ENCODE measurements at places on chromosomes 16 and 17.

DNA sequence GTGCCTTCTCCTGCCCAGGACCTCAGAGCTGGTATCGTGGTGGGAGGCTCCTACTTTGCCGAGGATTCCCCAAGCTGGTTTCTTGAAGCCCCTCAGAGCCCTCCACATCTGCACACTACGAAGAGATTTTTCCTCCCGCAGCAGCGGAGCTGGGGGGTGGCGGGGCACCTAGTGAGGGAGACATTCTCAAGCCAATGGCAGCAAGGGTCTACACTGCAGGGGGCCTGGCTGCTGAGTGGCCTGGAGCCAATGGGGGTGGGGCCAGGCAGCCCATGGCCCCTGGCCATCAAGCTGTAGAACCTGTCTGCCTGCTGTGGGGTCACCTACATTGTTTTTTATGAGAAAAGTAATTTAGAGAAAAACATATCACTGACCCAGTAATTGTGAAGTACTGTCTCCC, 5.0 kb downstream of the SLC26A11 start:
- DNase-seq = no peak

DNA sequence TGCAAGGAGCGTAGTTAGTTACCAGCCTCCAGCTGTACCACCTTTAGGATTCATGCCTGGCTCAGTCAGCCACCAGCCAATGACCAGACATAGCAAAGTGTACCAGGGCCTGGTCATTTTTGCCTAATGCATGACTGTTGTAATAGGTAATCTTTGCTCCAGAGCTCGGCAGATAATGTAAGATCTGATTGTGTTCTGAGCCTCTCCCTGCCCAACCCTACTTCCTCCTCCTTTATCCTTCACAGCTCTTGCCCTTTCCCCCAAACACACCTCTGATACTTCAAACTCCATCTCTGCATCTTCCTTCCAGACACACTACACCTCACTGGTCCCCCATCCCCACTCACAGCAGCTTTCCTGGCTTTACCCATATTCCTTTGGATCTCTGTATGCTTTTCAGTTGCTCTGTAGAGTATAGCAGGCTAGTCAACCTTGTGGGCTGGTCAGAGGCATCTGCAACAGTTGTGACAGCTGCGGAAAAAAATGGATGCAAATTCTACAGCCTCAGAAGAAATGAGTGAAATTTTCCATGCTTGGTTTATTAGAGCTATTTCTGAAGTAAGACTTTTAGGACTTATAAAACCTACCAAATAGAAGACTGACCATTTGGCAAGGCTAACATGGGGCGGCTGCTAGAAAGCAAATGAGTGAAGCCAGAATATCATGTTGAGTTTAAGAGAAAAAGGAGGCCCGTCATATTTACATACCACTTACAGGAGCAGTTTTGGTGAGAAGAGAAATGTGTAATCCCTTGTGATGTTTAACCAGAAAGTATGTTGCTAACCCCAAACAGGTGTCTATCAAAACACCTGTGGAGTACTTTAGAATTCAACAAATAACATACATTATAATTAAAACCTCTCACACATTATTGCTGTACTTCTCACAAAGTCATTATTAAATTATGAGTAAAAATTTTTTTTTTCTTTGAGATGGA, 19.9 kb upstream of the C16orf87 start:
- DNase-seq = no peak

DNA sequence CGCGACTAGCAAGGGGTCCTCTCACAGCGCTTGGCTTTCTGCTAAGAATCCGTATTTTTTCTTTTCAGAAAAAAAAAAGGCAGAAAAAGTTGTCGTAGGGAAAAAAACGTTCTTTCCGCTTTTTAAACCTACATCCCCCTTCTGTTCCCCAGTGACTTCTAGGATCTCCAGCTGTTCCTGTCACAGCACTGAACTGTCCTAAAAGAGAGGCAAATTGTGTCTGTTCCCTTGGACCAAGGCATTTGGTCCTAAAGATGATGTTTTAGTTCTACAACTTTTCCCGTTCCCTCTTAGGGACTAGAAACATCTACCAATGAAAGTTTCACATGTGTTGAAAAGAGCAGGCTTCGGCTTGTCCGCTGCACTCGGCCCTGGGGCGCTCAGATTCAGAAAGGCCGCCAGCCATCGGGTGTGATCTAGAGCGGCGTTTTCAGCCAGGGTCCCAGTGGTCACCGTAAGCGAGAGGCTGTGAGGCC, 100.7 kb upstream of the CHMP6 start:
- no peak for DNase-seq

DNA sequence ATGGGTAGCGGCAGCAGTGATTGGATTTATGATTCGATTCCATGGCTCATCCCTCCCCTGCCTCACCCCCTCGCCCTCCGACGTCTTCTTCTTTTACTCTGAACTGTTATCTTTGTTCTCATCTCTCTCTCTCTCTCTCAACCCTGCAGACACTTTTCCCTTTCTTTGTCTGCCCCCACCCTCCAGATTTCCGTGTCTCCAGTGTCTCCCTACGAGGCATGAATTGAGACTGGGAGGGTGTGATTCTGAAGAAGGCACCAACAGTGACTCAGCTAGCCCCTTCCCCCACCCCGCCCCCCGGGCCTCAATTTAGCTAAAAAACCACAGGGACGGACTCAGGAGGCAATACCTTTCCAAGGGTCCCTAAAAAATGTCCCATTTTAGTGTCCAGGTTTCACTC, 47.6 kb upstream of the STH start:
- no peak for DNase-seq

- DNase-seq = no peak
These were observed 15.4 kb upstream of the MYO18A start for GRCh38 chr17:29195465-29196081.

DNA sequence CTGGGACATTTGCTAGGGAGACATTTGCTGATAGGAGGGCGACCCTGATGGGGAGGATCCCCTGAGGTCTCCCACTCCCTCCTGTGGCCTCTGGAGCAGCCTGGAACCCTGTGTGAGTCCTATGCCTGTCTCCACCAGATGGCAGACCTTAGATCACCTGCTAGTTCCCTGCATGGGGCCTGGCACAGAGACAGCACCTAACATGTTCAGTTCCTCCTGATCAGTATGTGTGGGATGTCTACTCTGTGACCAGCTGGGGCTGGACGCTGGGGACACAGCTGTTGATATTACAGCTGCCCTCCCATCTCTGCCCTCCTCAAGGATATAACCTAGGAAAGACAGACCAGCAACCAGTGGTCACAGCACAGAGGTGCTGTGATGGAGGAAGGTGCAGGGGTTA, 1.1 kb upstream of the ADCY7 start:
- DNase-seq = no peak

DNA sequence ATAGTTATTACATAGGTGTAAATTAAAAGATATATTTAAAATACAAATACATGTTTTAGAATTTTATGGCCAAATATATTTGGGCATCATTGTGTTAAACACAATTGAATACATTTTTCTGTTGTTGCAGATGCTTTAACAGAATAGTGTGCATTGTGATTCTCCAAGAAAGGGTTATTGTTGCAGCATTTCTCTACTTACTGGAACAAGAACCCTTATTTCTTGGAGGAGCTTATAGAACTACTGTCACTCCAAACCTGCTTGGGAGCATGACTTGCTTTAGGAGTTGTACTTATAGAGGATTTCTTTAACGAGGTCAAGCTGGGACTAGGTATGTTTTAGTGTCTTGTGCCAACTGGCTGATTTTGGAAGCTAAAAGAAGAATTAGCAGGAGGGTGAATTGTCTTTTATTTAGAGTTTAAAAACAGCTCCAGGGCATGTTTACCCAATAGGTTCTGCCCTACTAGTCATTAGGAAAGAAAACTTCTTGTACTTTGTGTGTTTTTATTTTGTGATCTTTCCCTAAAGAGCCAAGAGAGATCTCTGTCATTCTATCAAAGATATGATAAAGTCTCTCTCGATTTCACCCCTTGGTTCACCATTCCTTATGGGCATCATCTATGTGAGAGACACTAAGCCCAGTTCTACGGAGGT, 279.8 kb upstream of the SALL1 start:
- no peak for DNase-seq

DNA sequence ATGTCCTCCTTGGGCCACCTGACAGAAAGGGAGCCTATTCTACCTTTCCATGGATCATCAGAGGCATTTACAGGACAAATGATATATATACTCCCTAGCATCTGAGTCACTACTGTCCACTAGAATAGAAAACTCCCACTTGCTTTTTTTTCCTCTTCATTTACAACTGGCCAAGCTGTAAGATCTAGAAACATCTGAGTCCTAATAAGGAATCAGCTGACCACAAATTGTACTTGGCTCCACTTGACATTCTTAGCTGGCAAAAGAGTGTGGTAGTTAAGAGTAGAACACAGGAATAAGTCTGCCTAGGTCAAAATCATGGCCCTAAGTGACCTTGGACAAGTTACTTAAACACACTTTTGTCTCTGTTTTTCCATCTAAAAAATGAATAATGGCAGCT, 5.2 kb downstream of the RUSF1 start:
- no peak for DNase-seq

GRCh38 chr17:4658478-4659305, 17.2 kb upstream of the ALOX15 start:
- no peak for DNase-seq

DNA sequence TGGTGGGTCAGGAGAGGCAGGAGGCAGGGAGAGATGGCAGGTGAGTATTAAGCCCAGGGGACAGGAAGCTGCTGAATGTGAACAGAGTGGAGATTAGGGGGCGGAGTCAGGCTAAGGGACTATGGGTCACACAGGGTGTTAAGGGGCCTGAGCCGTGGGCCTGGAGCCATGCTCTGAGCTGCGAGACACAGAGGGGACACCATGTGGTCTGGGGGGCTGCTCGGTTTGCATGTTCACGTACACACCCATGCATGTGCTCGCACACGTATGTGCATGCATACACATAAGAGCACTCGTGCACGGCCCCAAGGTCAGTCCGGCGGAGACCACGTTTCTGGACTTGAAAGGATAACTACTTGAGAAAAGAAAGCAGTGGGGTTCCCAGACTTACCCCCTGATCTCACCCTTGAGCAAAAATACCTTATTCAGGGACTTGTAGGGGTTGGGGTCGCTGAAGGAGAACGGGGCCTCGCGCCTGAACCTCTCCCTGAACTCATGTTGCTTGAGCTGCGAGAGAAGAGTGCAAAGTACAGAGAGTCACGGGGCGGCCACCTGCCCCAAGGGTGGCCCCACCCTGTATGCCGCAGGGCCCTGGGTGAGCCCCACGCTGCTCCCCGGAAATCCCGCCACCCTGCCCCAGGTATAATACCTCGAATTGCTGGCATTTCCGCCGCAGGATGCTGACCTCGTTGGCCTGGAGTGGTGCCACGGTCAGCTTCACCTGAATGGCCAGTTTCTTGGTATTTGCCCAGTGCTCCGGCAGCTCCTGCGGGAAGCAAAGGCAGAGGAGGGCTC, 50.8 kb downstream of the DNAH17 start:
- no peak for DNase-seq

DNA sequence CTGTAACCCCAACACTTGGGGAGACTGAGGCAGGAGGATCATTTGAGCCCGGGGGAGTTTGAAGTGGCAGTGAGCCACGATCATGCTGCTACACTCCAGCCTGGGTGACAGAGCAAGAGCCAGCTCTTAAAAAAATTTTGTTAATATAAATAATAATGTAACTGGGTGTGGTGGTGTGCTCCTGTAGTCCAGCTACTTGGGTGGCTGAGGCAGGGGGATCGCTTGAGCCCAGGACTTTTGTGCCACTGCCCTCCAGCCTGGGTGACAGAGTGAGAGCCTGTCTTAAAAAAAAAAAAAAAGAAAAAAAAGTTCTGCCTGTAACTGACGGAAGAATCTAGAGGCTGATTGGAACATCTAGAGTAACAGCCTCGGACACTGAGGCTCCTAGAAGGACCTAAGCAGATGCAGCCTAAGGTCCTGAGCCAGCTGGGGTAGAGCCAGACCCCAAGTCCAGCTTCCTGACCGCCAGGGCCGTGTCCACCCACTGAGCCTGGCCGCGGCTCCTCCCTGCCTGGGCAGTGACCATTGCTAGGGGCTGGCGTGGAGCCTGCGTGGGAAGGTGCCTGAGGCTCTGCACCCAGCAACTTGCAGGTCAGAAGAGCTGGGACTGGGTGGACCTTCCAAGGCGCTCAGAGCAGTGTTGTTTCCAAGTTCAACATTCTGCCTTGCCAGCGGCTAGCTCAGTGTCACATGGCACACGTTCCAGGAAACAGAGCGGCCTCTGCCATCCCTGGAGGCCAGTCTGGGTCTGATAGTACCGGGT, 209.4 kb upstream of the CIBAR2 start:
- peak; percentile 89 for DNase-seq

All from brain pericyte (primary cell).